ENCODE measurements at places on chromosomes 2 and 18.

GRCh38 chr2:233565685-233566140, 869 bp downstream of the USP40 start:
- no peak for DNase-seq

DNA sequence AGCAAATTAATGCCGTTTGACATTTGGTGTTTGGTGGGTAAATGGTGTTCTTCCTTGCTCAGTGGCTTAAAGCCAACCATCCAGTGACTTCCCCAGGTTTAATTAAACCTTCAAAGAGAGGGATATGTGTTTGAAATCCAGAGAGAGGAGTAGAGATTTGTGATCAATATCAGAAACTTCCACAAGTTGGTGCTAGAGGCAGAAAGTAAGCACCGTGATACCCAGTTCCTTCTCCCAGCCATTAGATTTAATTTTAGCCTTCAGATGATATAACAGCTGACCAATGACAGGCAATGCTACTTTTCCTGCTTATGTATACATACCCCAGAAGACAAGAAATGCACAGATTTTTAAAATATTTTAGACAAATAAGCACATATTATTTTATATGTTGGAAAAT, 398.5 kb downstream of the CDH2 start:
- DNase-seq = peak; percentile 47

- DNase-seq = no peak
Measured at GRCh38 chr2:44515416-44515815, 153.7 kb downstream of the CAMKMT start.

DNA sequence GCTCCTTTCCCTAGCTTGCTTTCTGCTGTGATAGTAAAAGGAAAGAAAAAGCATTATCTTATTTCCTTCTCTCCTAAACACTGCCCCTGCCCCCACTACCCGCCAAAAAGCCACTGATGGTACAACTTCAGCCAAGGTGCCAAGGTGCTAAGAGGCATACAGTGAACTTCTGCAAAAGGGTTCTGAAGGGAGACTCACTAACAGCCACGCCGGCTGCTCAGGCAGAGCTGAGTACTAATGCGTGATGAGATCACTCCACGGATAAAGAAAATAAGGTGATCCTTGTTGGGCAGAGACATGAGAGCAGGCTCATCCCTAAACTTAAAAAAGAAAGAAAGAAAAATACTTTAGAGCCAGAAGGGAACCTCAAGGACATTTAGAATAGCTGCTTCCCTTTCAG, 60.5 kb upstream of the PXDN start:
- no peak for DNase-seq

- DNase-seq = no peak
Measured at GRCh38 chr2:76812156-76812555, 710.0 kb downstream of the LRRTM4 start.

DNA sequence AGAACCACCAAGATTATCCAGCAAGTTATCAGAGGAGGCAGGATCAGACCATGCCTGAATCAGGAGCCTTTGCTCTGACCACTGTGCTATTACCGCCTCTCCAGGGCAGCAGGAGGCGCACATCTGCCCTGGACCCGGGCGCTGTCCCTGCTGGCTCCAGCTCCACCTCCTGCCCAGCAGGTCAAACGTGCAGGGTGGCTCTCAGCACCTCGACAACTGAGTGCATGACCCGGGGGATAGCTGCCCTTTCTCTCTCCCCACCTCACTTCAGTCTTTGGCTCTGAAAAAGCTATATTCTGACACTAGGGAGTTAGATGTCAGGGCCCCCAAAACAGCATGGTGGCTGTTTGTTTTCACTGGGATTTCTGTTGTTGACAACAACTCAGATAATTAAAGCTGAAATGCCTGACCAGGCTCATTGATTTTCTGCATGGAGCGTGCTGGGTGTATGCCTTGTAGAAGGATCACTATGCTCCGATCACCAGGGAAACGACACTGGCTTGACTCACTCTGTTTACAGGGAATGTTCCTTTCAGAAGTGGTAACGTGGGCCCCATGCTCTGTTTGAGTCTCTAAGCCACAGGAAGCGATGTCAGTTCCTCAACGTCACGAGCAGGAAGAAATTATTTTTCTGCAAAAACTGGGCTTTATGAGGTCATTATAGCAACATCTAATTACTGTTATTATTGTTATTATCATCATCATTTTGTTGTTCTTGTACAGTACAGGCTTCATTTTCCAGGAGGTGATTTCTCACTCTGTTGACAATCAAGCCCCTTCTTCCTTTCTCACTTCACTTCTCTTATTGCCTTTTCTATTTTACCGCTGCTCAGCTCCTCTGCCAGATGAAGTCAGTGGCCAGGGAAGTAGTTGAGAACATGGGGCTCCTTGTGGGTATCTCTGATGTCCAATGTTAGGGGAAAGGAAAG, 125.6 kb downstream of the PLB1 start:
- peak; percentile 87 for DNase-seq

GRCh38 chr2:180449171-180449915, 442.2 kb upstream of the CWC22 start:
- DNase-seq = peak; percentile 4

DNA sequence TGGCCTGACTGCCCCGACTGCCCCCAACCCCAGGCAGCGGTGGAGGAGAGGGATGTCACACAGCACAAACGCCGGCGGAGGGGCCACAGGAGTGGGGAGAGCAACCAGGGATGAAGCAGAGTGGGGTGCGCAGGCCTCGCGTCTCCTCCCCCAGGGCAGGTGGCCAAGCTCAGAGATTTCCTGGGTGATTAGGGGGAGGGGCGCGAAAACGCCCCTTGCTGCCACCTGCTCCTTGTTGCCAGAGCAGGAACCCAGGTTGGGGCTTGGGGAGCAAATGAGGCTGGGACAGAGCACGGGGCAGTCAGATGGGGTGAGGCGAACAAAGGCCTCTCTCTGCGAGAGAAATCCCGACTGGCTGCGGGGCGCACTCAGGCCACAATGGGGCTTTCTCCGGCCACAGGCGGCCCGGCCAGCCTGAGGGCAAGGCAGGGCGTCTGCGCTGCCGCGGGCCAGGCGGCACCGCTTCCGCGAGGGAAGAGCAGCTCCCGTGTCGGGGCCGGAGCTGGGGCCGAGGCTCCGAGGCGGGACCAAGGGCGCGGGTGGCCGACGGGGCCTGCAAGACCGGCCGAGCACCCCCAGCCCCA, 11.5 kb downstream of the TEX44 start:
- DNase-seq = no peak

DNA sequence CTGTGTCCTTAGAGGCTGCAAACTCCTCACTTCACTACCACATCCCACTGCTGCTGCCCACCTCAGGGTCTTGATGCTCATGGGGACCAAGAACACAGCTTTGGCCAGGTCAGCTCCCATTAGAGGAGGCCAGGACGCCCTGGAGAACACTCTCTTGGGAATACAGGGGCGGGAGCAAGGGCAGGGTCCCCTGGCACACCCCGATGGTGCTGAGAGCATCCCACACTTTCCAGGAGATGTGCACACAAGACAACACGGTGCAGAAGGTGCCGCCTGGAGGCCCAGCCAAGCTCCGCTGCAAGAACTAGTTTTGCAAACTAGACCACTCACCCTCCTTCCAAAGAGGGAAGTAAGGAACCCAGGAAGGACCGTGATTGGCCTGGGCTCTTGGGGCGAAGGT, 304.4 kb upstream of the SALL3 start:
- DNase-seq = no peak

GRCh38 chr2:232894251-232894650, 24.2 kb downstream of the SNORC start:
- no peak for DNase-seq

- DNase-seq = no peak
Measured at GRCh38 chr2:112730791-112731190, 10.0 kb downstream of the NT5DC4 start.

GRCh38 chr2:224440988-224441387, 39.1 kb upstream of the FAM124B start:
- no peak for DNase-seq

- no peak for DNase-seq
Measured at GRCh38 chr18:6569813-6570212, 155.1 kb upstream of the L3MBTL4 start.

DNA sequence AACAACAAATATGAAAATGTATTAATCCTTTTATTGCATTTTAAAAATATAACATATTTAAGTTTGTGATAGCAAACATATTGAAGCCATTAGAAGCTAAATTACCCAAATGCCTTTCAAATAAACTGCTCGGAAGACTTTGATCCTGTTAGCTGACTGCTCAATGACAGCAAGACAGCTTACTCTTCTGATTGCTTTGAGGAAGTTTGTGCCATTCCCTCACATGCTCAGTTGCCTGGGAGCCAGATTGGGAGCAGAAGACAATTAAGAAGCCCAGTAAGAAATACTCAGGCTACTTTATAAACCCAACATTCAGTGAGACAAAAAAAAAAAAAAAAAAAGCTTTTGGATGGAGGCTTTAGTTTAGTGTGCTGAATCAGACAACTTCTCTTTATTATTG, 407.1 kb upstream of the SOX11 start:
- DNase-seq = no peak

GRCh38 chr2:101002562-101003277, 631 bp downstream of the RPL31 start:
- DNase-seq = peak; percentile 9

DNA sequence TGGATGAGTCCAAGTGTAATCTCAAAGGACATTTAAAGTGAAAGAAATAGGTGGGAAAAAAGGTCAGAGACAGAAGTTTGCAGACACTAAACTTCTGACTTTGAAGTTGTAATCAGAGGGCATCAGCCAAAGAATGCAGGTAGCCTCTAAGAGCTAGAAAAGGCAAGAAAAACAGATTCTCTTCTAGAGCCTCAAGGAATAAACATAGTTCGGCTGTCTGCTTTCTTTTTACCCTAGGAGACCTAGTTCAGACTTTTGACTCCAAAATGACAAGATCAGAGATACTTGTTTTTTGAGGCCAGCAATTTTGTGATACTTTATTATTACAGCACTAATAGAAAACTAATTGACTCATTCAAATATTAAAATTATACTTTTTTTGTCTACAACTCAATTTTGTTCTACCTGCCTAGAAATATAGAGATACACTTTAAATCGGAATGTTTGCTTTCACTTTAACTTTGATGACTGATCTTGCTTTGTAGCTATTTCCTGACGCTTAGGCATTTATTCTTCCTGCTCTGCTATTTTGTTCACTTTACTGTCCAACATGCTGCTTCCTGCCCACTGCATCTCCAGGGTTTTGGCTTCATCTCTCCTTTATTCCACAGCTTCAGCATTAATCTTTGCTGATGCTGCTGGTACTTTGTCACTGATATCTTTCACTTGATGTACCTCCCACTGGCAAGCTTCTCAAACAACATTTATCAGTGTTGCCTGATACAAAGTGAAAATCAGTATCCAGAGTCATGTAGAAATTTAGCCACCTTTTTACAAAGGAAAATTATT, 272.5 kb downstream of the DSEL start:
- no peak for DNase-seq

GRCh38 chr2:113039719-113040118, 12.9 kb downstream of the IL36B start:
- no peak for DNase-seq

GRCh38 chr2:83784947-83785346, 674.1 kb downstream of the SUCLG1 start:
- no peak for DNase-seq

- DNase-seq = no peak
Measured at GRCh38 chr2:120317180-120317533, 28.8 kb upstream of the INHBB start.

DNA sequence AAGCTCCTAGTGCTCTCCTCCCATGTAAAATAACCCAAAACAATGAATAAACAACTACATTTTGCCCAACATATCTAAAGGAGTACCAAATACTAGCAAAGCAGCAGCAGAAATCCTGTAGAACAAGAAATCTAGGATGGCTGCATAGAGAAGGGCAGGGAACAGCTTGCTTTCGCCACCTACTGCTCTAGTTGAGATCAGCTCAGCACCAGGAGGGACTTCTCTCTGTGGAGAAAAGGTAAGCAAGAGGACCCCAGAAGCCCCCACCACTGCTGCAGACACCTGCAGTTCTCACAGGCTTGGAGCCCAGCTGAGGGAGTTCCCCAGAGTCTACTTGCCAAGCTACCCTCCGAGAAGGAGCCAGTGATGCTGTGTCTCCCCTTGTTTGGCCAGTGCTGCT, 243.0 kb upstream of the CHST9 start:
- DNase-seq = no peak

- DNase-seq = no peak
Measured at GRCh38 chr18:34399892-34400291, 175.2 kb upstream of the NOL4 start.

DNA sequence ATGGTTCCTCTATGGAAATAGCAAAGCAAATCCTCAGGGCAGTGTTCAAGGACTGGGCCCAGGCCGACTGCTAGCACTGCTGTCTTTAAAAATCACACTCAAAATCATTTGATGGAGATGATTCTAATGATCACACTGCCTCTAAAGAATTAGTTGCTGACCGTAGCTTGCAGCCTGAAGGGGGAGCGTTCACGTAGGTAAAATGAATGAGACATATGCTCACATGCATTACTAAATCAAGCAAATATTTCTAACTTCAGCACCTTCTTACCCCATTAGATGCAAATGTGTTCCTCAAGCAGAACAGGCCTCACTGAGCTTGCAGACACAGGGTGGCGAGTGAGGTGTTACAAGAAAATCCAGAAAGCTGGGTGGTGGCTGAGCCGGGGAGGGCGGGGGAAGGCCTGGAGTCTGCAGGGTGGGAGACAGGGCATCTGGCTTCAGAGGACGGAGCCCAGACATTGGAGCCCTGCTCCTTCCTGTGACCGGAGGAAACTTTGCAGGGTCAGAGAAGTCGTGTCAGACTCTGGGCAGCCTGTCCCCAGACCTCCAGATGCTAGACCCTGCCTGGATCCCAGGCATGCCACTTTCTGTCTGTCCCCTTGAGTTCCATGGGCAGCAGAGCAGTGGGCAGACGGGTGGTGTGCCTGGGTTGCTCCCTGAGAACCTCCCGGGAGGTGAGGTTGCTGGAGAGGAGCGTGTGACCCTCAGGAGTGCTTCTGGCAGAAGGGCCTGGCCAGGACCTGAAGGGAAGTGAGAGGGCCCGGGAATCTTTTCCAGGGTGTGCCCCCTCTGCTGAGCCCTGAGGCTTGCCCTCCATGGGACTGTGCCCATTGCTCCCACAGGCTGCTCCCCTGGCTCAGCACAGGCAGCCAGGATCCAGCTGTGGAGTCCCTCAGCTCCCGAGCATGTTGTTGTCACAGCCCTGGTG, 7.1 kb upstream of the NPPC start:
- DNase-seq = no peak

DNA sequence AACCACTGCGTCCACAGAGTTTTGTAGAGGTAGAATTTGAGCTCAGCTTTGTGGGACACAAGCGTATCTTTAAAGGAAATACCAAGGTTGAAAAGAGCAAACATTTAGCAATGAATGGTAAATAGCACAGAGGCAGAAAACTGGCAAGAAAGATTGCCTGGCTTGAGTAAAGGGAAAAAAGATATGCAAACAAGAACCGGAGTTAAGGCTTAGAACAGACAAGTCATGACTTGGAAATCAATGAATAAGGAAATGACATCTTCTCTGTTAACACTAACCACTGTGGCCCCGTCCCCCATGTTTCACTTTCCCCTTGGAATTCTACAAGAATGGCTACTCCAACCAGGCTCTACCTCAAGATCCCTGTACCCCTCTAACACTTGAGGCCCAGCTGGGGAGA, 3.8 kb downstream of the STAM2 start:
- DNase-seq = no peak

Data from fibroblast of upper back skin (primary cell).